ENCODE measurements at places on chromosomes 5 and 9.

GRCh38 chr9:34249274-34249673 is 70.4 kb downstream of the UBAP1 start:
- no peak for DNase-seq

GRCh38 chr5:84058561-84058960 is 326.1 kb downstream of the EDIL3 start:
- no peak for DNase-seq

GRCh38 chr9:124765439-124765835 is 5.7 kb downstream of the NR6A1 start:
- no peak for DNase-seq

DNA sequence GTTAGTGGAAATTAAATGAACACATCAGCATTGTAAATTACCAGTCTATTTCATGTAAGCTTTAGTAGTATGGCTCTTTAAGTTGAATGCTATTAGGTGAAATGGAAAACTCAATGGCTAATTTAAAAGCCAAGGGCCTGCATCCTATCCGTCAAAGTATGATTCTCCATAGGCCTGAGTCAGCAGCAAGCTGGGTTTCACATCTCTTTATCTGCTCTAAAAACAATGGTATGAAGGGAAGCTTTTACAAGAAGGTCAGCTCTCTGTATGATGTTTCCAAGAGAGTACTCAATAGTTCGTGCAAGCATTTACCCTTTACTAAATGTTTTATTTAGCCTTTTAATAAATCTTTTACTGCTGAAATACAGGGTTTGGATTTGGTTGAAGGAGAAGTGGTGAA is 62.8 kb downstream of the MAP1B start:
- no peak for DNase-seq

DNA sequence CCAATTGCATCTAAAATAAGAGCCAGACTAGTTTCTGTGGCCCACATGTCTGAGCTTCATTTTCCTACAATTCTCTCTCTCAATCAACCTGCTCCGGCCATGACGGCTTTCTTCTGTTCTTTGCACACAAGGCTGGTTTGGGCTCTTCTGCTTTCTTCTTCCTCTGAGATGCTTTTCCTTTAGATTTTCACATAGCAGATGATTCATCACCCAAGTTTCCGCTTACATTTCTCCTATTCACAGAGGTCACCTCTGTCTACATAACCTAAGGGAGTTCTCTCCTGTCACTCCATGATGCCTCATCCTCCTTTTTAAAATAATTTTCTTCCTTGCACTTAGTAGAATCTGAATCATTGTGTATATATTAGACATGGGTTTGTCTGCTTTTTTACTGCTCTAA is 334.6 kb upstream of the TUSC1 start:
- peak; percentile 74 for DNase-seq
